Muscle of arm (tissue), 14 donors: ENCODE measurements at places on chromosomes 7 and 10. TPM values are rescaled to one million over a fixed set of nuclear protein-coding genes. Genes with fewer than 3 reads are reported as not detected.

- no peak for DNase-seq
Observed at GRCh38 chr10:129741978-129742741, 221.9 kb downstream of the EBF3 start.

- DNase-seq: no peak
Observed at GRCh38 chr10:78301891-78302738, 268.5 kb downstream of the RPS24 start.

DNA sequence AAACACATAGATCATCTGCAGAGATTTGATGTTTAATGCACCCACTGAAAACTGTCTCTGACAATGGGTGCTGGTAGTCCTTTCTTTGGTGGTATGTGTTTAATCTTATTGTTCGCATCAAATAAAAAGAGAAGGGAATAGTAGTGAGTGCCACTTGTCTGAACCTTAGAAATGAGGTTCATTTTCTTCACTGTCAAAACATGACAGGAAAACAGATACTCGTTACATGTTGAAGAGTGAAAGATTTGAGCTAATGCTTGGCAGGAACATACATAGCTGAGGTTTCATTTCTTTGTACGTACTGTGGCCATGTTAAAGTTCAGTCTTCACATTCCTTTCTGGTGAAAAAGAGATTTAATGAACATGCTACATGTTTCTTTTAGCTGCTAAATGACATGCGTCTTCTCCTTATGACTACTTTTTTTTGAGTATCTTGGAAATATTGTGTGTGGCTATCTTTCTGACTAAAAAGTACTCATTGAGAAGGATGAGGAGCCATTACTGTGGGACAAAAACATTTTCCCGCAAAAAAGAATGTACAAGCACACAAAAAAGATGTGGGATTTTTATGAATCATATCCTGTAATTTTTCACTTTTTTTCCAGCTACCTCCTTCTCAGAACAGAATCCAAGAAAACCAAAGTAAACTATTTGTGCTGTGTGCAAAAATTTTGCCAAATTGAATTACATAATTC, 108.0 kb downstream of the TWIST1 start:
- DNase-seq: no peak

- DNase-seq: no peak
Observed at GRCh38 chr7:34837801-34838201, 179.8 kb downstream of the NPSR1 start.

- no peak for DNase-seq
Observed at GRCh38 chr10:79077488-79078173, 8.9 kb downstream of the ZMIZ1 start.

The MAP3K8 gene
- 2.7 TPM for polyA plus RNA-seq

The PARP12 gene
- 6.8 TPM for polyA plus RNA-seq

The PROSER2 gene
- polyA plus RNA-seq: 13.4 TPM

The ANKRD1 gene
- 22.4 TPM for polyA plus RNA-seq

The GDF2 gene
- not detected for polyA plus RNA-seq

The LIPF gene
- polyA plus RNA-seq: 0.76 TPM

The ZNF800 gene
- 17.7 TPM for polyA plus RNA-seq

The RNF148 gene
- 0.21 TPM for polyA plus RNA-seq

The BMPER gene
- polyA plus RNA-seq: 7.4 TPM

The PLEKHA8 gene
- polyA plus RNA-seq: 10.4 TPM

The PANK1 gene
- 17.3 TPM for polyA plus RNA-seq
